Colonic mucosa (tissue), 4 donors: ENCODE measurements at places on chromosomes 3 and 15. TPM values are rescaled to one million over a fixed set of nuclear protein-coding genes. Genes with fewer than 3 reads are reported as not detected.
A peak's percentile ranks its signal among the peaks of the same experiment; 100 is the strongest.

DNA sequence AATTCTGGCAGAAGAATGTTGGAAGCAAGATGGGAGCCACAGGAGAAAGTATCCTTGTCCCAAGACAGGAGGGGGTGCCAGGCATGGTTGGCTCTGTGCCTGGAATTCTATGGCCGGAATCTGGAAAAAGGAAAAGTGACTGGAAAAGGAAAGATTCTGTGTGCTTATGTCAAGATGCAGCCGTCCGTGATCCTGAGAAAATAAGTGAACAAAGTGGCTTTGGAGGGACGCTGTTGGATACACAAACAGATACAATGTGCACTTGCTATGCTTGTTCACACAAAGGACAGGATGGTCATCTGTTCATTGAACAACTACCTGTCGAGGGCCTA is 28.5 kb upstream of the MUC20 start:
- DNase-seq: no peak

DNA sequence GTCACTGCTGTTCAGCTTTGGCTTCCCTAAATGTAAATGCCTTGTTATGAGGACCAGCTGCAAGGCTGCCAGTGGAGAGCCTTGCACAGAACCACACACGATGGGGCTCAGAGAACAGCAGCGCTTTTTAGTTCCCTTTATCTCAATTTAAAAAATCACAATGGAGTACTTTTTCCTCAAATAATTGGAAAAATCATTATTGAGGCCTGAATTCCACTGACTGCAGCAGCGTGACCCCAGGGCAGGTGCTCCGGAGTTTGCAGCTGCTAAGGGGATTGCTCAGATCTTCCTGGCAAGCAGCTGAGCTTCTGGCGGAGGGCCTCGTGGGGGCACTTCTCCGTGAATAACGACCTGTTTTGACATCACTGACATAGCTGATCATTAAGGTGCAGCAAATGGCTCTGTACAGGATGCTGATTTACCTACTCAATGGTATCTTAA is 245.6 kb upstream of the TRIM42 start:
- no peak for DNase-seq

GRCh38 chr3:48415251-48415953 is 14.5 kb downstream of the PLXNB1 start:
- no peak for DNase-seq

DNA sequence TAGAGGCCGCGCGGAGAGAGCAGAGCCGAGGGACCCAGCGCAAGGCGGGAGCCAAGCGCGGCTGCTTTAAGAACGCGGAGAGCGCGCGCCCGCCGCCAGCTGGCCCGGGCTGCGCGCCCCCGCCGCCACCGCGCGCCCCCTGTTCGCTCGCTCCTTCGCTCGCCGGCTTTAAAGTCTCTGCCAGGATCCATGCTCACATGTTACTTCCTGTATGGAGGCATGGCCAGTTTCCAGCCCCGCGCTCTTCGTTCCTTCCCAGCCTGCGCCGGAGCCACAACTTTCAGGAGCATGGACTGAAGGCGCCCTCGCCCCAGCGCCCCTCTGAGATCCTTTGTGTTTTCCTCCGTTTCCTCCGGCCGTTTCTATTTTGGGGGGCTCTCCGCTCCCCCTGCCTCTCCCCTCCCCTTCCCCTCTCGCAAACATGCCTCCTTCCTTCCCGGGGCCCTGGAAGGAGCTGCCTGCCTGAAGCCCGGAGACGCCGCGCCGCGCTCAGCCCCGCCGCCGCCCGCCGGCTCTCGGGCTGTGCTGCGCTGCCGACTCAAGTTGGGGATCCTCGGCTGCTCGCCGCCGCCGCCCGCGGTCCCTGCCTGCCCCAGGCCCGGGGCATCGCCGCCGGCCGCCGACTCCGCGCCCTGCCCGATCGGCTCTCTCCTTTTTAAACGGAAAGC is at the start of gene PTPRG:
PTPRG (plus strand) TSS at position 198 of the 668 bp plus-strand sequence. CDS start 717 bp downstream, outside the sequence.
- DNase-seq: peak; percentile 88

Gene TRIP4
- 32.4 TPM for total RNA-seq
